Left ventricle myocardium inferior (tissue), 1 donor: ENCODE measurements at places on chromosomes 16 and 17. TPM values are rescaled to one million over a fixed set of nuclear protein-coding genes. Genes with fewer than 3 reads are reported as not detected.

DNA sequence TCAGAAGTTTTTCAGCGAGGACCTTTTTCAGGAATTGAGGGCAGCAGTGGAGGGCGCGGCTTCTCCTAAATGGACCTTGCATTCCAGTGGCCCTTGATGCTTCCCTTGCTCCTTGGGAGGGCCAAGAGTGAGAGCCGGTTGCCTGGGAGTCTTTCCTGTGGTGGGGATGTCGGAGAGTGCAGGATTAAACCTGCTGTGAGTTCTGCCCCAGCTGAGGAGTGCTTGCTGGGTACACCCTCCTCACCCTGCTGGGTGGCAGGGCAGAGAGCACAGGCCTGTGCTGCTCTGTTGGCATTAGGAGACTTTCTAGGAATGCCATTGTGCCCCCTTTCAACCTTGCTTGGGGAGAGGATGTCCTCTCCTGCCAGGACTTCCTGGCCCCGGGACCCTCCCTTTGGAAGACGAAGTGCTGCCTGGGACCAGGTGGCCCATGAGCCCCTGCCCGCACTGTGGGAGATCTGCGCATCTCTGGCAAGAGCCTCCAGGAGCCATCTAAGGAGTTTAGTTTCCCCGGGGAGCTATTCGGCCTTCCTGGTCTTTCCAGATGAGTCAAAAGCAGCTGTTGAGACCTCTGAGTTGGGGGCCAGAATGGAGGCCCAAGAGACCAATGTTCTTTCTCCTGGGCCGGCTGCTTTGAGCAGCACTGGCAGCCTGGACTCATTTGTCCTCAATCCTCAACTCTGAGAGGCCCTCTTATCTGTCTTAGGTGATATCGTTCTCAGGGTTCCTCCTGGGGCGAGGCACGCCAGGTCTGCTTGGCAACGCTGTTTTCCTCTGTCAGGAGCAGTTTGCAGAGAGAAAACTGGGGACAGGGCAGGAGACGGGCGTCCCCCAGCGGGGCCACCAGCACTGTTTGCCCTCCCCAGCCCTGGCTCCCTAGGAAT, 5.6 kb downstream of the LLGL2 start:
- DNase-seq = no peak

DNA sequence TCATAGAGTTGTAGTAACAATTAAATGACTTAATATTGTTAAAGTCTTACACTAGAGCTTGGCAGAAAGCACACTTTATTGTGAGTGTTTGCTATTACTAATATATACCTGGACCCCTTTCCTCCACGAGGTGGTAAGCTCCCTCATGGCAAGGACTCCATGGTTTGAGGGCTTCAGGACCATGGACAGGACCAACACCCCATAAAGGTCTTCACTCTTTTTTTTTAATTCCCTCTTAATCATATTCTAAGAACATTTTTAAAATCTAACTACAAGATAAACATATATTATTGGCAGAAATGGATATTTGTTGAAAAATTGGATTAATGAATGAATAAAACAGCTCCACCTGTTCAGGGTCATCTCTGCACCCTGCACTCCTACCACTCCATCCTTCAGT, 154.5 kb downstream of the CBLN1 start:
- no peak for DNase-seq

The SLC43A2 gene
- 4.0 TPM for total RNA-seq

GRCh38 chr17:43411749-43412148, 13.0 kb downstream of the ARL4D start:
- no peak for DNase-seq

The PRDM7 gene
- total RNA-seq = not detected

The AIPL1 gene
- not detected for total RNA-seq

The CBX2 gene
- 2.6 TPM for total RNA-seq

GRCh38 chr17:76404256-76404655, 19.8 kb downstream of the SPHK1 start:
- no peak for DNase-seq

GRCh38 chr17:71329310-71330098, 791.3 kb upstream of the SOX9 start:
- no peak for DNase-seq

DNA sequence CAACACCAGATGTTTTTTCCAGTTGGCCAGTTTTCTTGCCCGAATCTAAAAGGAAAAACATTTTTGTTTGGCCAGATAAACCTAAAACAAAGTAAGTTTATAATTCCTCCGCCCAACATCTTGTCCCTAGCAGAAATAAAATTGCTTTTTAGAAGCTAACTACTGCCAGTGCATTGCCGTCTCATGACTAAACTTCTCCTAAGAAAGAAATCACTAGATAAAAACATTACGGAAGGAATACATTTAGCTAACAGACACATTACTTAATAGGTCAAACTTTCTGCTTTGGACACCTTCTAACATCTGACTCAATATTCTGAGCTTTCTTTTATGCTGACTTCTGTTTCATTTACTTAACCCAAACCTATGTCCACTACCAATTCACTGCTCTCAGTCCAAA, 36.2 kb downstream of the FBXL20 start:
- no peak for DNase-seq

GRCh38 chr17:49382556-49382955, 20.5 kb upstream of the ZNF652 start:
- no peak for DNase-seq

GRCh38 chr16:84641643-84642358, 6.5 kb upstream of the KLHL36 start:
- no peak for DNase-seq

- DNase-seq = no peak
Observed at GRCh38 chr17:83136156-83136555, 56.7 kb downstream of the METRNL start.

The KIF2B gene
- not detected for total RNA-seq

The RNF213 gene
- 25.6 TPM for total RNA-seq

The MYCBPAP gene
- 0.82 TPM for total RNA-seq

DNA sequence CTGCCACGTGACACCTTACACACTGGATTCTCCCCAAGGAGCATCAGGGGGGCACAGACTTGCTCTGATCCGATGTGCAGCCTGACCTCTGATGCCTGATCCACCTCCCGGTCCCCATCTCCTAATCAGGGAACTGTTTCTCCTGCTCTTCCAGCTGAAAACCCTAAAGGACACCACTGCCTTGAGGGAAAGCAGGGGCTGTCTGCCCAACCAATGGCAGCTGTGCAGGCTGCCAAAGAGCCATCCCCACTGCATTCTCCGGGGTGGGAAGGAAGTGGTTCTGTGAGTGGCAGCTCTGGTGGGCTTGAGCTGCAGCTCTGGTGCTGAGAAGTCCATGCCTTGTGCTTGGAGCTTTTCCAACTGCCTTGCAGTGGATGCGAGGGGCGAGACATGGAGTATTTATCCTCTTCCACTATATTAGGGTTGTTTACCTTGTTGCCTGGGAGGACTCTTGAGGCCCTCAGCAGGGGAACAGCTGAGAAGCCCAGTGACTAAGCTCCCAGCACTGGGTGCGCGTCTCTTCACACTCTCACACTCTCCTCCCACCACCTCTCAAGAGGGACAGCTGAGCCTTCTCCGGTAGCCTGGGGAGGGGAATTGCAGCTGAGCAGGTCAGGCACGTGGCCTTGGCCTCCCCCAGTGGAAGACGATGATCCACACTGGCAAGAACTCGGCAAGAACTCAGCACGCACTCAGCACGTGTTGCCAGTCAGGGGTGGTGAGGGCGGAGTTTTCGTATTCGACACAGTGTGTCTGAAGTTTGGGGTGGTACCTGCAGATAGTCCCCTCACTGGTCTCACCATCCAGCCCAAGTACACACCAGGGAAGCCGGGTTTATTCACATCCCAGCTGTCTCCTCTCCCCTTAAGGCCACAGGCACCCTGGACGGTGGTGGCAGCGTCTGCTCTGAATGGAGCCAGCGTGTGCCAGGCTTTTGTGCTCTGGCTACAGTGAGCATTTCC, 21.1 kb upstream of the SPATA32 start:
- DNase-seq = peak; percentile 51

The TMIGD1 gene
- total RNA-seq = not detected

- DNase-seq = no peak
Observed at GRCh38 chr16:24784121-24784520, 54.7 kb downstream of the TNRC6A start.

The GGNBP2 gene
- total RNA-seq = 41.7 TPM

DNA sequence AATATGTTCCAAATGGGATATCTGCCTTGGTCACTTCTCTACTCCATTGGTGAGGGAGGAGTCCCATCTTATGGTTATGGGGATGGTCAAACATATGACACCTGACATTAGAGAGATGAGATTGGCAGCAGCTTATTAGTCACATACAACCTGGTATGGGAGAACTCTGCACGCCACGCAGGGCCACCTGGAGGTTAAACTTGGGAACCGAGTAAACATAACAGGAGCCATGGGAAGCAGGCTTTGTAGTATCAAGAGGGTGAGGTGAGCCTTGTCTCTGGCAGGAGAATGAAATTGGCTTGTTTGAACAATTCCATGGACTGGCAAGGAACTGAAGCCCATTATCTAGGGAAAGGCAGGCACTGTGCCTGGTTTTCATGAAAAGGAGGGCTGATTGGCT, 238.7 kb upstream of the ELAC2 start:
- no peak for DNase-seq

The ADAM11 gene
- 7.3 TPM for total RNA-seq

The EPN3 gene
- total RNA-seq = 19.9 TPM

The LPO gene
- not detected for total RNA-seq

The TNP2 gene
- not detected for total RNA-seq

The TEDC2 gene
- total RNA-seq = 1.3 TPM

- no peak for DNase-seq
Observed at GRCh38 chr17:63780507-63780906, 6.5 kb downstream of the DDX42 start.

DNA sequence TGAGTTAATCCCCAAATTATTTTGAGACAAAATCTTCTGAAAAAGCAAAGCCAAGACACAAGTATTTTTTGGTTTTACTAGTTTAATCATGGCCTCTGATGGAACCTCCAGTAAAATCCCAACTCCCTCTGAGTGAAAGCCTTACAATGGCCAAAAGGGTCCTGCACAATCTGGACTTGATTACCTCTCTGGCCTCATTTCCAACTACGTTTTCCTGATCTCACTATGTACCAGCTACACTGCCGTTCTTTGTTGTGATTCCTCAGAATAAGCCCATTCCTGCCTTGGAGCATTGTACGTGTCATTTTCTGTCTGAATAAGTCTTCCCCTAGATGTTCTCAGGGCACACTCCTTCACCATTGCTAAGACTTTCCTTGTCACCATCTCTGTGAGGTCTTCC, 37.3 kb downstream of the SPOP start:
- no peak for DNase-seq

The KRTAP1-5 gene
- not detected for total RNA-seq

The CTRL gene
- total RNA-seq = 0.71 TPM

DNA sequence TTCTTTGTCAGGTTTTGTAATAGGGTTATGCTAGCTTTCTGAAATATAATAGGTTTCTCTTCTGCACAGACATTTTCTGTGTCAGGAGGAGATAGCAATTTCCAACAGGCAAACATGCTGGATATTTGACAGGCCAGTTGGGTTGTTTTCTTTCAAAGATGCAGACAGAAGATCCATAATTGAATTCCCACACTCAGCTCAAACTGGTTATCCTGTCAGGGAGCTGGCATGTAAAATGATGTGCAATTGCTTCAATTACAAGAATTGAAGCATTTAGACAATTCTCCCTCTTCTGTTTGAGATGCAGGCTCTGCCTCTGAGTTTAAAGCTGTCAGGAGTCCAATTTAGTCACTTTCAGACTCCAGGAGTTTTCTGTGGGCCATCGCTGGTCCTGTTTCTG, 146.2 kb upstream of the ZKSCAN2 start:
- DNase-seq = no peak

The GPR179 gene
- total RNA-seq = 0.05 TPM

DNA sequence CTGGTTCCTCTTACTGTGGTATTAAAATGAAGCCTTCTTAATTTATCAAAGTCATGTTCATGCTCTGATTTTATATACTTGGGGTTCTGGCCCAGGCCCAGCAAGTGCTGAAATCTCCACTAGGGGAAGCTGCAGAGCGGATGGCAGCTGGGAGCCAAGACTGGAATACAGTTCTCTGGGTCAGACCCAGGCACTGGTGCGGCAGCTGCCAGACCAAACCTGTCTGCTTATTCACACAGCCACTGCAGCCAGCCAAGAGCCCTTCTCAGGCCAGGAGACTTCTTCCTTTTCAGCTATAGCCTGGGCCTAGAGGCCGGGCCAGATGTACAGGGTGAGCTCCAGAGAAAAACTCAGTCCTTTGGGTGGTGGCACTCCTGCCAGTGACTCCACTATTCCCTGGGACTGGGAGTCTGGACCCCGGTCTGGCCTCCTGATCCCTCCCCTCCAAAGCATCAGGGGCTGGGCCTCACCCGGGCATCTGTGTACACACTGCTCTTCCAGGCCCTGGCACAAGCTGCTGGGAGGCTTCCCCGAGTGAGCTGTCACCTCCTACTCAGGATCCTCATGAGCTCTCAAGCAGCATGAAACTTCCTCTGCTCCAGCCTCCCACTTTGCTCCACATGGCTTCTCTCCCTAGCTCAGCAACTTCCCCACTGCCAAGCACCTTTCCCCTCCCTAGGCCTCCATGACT, 24.4 kb downstream of the ATP6V0D1 start:
- DNase-seq = peak; percentile 72

GRCh38 chr16:31023627-31024226, 9.6 kb upstream of the STX4 start:
- no peak for DNase-seq

The MKS1 gene
- total RNA-seq = 10.8 TPM

GRCh38 chr17:37438141-37438540, 31.5 kb downstream of the TADA2A start:
- DNase-seq = no peak
